CD4-positive, alpha-beta T cell treated with Interleukin-4 for 1 hour (primary cell): ENCODE measurements at places on chromosomes 7 and 10.
A peak's percentile ranks its signal among the peaks of the same experiment; 100 is the strongest.

GRCh38 chr10:103502849-103503660, 9.6 kb downstream of the NEURL1 start:
- no peak for DNase-seq

DNA sequence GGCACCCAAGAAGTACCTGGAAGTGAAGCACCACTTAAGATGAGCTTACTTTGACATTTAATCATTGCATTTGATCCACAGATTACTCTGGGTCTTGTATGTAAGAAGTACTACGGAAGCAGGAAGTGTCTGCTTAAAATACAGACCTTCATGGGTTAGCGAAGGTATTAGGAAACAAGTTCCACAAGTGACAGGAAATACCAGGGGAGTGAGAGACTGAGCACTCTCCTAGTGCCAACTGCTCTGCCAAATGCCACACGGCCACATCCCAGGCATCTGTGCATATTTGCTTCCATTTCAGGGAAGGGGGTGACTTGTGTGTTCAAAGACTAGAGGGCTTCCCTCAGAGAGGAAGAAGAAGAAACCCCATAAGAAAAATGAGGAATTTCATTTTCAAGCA, 57.2 kb upstream of the ANK3 start:
- DNase-seq, result peak; percentile 5

GRCh38 chr10:11109590-11109989, 91.9 kb downstream of the CELF2 start:
- no peak for DNase-seq

- no peak for DNase-seq
Measured at GRCh38 chr7:130430841-130431666, 9.8 kb downstream of the CEP41 start.

GRCh38 chr7:123022576-123022975, 27.1 kb upstream of the TAS2R16 start:
- DNase-seq, result no peak

GRCh38 chr10:73379064-73379748, 20.5 kb upstream of the CFAP70 start:
- no peak for DNase-seq

- DNase-seq, result no peak
Measured at GRCh38 chr7:157462419-157462771, 125.6 kb downstream of the DNAJB6 start.

DNA sequence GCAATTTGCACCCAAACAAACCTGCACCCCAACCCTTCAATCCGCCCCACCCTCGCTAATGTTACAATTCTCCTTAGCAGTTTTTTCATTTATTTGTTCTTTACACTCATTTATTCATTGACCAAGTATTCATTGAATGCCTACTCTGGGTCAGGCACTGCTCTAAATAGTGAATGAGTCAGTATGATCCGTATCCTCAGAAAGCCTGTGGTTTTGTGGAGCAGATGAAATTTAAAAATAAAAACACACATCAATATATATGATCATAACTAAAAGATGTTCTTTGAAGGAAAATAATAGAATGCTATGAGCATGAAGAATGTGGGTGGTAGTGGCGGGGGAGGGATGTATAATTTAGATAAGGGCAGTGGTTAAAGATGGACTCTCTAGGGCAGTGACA, 13.3 kb downstream of the IFIT5 start:
- DNase-seq, result no peak

- DNase-seq, result no peak
Measured at GRCh38 chr7:28904578-28905048, 53.5 kb downstream of the TRIL start.

- DNase-seq, result no peak
Measured at GRCh38 chr7:157558516-157558874, 221.7 kb downstream of the DNAJB6 start.
